ENCODE measurements at places on chromosomes 6 and 20.

DNA sequence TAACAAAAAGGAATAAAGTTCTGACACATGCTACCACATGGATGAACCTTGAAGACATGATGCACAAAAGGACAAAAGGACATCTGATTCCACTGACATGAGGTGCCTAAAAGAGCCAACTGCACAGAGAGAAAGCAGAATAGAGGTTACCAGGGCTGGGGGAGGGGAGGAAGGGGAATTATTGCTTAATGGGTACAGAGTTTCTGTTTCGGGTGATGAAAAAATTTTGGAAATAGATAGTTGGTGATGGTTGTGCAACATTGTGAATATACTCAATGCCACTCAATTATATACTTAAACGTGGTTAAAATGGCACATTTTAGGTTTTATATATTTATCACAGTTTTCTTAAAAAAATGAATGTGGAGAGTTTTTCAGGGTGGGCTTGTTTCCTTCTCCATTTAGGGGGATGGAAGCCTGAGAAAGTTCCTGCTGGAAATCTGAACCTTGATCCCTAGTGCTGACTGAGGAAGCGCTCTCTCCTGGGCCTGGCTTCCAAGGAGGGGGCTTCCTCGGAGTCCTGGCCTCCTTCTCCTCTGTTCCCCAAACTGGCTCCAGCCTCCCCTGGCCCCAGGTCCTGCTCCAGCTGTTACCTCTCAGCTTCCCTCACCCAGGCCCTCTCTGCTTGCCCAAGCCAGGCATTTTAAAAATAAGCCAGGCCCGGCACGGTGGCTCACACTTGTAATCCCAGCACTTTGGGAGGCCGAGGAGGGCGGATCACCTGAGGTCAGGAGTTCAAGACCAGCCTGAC is 79.2 kb downstream of the NOL4L start:
- DNase-seq, result no peak

DNA sequence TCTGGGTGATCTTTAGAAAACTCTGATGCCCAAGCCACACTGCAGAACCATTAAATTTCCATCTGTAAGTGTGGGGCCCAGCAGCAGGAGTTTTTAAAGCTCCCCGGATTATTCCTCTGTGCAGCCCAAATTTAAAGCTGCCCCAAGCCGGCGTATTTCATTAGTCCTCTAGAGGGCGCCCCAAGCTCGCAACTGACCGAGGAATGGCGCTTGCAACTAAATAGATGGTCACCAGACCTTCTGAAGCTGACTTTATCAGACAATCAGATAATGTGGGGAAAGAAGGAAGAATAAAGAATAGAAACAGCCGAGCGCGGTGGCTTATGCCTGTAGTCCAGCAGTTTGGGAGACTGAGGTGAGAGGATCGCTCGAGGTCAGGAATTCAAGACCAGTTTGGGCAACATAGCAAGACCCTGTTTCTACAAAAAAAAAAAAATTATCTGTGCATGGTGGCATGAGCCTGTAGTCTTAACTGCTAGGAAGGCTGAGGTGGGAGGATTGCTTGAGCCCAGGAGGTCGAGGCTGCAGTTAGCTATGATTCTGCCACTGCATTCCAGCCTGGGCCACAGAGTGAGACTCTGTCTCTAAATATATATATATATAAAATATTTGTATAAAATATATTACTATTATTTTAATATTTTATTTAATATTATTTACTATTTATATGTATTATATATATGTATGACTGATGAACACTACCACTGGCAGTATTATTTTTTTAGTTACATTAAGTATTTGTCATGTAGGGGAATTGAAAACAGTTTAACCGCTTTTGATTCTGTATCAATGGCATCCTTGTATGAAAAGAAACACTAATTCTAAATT is 56.0 kb downstream of the OTOR start:
- DNase-seq, result peak; percentile 81

- DNase-seq, result peak; percentile 51
Measured at GRCh38 chr6:144782634-144783033, 497.5 kb downstream of the UTRN start.

DNA sequence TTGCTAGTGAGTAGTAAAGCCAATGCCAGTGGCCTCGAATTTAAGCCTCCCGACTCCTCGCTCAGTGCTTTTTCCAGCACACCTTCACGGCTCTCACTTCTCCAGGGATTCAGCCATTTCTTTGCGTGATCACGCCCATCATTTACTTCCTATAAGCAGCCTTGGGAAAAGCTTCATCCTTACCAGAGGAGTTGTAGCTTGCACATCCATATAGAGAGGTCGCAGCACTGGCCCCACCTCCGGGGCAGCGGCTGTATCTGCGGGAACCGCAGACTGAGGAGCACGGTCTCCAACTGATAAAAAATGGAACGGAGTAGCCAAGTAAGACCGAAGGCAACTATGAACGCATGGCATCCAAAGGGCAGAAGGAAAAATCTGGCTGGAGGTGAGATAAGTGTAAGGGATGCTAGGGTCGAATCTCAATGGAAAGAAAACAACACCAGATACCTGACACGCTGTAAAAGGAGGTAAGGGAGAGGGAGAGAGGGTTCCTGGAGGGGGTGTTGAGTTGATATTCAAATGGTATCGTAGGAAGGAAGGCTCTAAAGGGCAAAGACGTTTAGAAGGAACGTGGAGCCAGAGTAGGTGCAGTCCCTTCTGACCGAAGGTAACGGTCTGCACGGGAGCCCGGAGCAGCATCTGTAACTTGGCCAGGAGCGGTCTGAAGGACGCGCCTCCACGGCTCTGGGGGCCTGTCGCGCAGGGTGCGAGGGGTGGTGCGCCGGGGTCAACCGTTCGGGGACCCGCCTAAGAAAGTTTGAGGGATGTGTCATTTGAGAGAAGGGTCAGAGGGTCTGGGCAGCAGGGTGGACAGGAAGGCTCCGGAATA is 640 bp downstream of the NFS1 start:
- peak; percentile 61 for DNase-seq

GRCh38 chr6:34412016-34412415 is 13.9 kb downstream of the RPS10 start:
- no peak for DNase-seq

- no peak for DNase-seq
Measured at GRCh38 chr20:40468759-40469158, 220.3 kb downstream of the MAFB start.

- DNase-seq, result no peak
Measured at GRCh38 chr6:33251395-33252012, 20.2 kb downstream of the VPS52 start.

DNA sequence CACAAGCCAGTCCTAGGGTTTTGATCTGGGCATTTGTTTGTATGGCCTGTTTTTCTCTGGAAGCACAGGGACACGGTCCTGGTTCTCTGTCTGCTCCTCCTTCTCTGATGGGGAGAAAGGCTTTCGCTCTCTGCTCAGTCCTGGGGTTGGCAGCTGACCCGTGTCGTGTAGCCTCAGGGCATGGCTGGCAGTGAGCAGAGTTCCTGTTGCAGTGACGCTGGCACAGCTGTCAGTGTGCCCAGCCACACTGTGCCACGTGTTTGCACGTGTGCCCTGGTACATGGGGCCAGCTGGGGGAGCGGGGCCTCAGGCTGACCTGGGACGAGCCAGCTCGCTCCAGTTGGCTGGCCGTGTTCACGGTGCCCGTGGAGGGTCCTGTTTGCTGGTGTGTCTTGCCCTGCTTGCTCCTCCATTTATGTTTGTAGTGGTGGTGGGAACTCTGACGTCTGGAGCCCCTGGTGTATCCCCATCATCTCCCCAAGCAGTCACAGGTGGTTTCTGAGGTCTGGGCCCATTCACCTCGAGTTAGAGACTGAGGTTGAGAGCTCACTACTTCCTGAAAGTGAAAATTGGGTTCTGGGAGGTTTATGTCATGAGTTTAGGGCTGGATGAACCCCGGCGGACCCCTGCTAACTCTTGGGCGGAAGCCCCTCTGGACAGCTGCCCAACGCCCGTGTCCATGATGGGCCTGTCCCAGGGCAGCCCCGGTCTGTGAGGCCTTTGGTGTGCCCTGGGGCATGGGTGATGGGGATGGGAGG is 10.2 kb upstream of the DNAJC5 start:
- no peak for DNase-seq

GRCh38 chr6:28474441-28475219 is 31.3 kb upstream of the ZSCAN23 start:
- no peak for DNase-seq

GRCh38 chr6:52548353-52548713 is 28.5 kb downstream of the TRAM2 start:
- no peak for DNase-seq

GRCh38 chr20:54356801-54357200 is 118.6 kb upstream of the DOK5 start:
- DNase-seq, result no peak

DNA sequence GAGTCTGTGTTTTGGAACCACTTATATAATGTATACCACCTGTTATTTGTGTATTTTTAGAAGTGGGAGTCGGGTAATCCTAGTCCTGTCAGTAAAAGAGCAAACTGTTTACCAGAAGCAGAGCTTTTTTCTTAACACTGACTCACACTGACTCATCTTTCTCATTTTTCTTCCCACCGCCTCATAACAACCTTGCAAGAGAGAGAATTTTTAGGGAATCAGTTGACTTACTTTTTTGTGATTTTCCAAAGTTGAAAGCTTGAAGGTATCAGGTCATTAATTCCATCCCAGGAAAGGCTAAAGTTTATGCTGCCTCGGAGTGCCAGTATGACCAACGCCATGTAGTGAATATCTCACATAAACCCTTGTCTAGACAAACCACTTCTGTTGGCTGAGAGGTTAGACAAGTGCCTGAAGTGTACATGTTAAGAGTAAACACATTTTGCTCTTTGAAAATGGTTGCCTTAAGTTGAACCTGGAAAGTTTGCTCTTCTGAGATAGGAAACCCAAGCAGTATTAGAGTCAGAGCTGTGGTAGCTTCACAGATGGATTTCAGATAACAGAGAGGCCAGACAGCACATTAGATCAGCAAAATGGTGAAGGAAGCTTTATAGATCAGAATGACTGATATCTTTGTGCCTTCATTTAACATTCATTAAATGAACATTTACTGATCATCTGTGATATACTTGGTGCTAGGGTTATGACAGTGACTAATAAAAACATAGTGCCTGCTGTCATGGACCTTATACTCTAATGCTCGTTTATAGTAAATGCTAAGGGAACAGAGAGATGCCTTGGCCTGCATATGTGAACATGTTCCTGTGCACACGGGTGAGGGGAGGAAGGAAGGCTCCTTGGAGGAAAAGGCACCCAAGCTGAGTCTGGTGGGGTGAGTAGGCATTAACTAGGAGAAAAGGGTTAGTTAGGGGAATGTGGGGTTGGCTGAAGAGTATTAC is 29.1 kb upstream of the PKIG start:
- DNase-seq, result no peak

DNA sequence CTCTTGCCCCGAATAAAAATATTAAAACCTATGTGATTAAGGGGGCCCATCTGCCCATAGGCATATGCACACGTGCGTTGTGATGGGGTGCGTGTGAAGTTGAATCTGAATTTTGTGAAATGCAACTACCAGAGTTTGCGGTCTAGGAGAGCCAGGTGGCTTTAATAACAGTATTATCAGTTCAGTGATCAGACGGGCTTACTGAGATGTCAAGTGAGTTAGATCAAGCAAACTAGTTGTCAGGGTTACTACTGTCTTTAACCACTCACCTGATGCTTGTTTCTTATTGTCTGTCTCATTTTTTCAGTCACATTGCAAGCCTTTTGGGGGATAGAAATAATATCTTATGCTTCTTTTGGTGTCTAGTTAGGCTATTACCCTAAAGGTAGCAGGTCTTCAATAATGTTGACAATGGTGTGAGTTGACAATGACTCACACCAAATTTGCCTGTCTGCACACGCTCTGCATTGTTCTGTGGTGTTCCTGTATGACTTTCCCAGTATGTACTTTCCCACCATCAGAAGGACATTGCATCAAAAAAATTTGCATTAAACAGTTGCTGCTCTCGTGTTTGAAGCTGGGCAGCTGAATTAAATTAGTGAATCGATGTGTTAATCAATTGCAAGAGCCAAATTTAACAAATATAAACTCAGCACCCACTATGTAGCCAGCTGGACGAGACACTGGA is 103.1 kb upstream of the NAA20 start:
- DNase-seq, result no peak

DNA sequence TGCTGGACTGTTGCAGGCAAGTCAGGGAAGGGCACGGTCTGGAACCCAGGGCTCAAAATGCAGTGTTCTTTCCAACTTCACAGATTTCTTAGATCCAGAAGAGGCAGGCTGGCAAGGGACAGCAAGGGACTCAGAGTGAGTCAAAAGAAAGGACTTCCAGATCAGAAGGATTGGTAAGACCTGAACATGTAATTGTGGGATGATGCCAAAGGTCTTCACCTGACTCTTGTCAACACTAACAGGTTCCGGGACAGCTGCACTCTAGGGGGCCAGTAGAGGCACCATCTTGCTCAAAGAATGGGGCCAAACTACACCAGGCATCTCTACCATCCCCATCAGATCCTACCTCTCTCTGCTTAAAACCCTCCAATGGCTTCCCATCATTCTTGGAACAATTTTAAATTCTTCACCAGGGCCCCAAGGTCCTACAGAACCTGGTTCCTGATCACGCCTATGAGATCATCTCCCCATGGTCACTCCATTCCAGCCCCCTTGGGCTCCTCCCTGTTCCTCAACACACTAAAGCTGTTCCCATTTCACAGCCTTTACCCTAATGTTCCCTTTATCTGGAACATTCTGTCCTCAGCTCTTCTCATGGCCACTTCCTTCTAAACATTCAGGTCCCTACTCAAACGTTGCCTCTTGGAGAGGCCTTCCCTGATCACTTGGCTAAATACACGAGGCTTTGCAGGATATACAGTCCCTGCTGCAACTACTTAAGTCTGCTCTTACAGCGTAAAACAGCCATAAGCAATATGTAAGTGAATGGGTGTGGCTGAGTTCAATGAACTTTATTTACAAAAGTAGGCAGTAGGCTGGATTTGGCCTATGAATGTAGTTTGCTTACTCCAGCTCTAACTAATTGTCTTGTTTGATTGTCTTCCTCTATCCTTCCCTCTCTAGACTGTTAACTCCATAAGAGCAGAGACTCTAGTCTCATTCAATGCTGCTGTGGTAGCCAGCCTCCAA is 29.6 kb upstream of the TTPAL start:
- no peak for DNase-seq

DNA sequence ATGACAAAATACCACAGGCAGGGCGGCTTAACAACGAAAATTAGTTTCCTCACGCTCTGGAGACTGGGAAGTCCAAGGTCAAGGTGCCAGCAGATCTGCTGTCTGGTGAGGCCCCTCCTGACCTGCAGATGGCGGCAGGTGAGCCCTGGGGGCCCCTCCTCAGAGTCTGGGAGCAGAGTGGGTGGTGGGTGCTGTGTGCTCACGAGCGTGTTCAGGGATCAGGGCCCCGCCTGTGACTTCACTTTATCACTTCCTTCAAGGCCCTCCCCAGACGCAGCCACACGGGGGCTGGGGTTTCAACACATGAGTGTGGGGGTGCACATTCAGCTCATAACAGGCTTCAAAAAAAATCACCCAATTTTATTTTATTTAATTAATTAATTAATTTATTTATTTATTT is 39.3 kb downstream of the SLC2A4RG start:
- no peak for DNase-seq

Measured in activated CD8-positive, alpha-beta memory T cell treated with anti-CD3 and anti-CD28 coated beads, Interleukin-2, amount 50 U/mL, for 48 hours (primary cell).